ENCODE measurements at places on chromosomes 16 and 17.

GRCh38 chr16:57689762-57690558, 4.6 kb upstream of the DRC7 start:
- DNase-seq, result no peak

- no peak for DNase-seq
Measured at GRCh38 chr16:89828870-89829629, 775 bp downstream of the SPIRE2 start.

- DNase-seq, result no peak
Measured at GRCh38 chr17:79971651-79972050, 64.0 kb downstream of the TBC1D16 start.

GRCh38 chr17:57671667-57672632, 73.1 kb downstream of the CCDC182 start:
- peak; percentile 82 for DNase-seq

- no peak for DNase-seq
Measured at GRCh38 chr16:60771138-60771537, 1265.1 kb downstream of the CDH8 start.

All from T1000 (cell line).